Endothelial cell (in vitro differentiated cells): ENCODE measurements at places on chromosomes 11 and 22. TPM values are rescaled to one million over a fixed set of nuclear protein-coding genes. Genes with fewer than 3 reads are reported as not detected.
A peak's percentile ranks its signal among the peaks of the same experiment; 100 is the strongest.

DNA sequence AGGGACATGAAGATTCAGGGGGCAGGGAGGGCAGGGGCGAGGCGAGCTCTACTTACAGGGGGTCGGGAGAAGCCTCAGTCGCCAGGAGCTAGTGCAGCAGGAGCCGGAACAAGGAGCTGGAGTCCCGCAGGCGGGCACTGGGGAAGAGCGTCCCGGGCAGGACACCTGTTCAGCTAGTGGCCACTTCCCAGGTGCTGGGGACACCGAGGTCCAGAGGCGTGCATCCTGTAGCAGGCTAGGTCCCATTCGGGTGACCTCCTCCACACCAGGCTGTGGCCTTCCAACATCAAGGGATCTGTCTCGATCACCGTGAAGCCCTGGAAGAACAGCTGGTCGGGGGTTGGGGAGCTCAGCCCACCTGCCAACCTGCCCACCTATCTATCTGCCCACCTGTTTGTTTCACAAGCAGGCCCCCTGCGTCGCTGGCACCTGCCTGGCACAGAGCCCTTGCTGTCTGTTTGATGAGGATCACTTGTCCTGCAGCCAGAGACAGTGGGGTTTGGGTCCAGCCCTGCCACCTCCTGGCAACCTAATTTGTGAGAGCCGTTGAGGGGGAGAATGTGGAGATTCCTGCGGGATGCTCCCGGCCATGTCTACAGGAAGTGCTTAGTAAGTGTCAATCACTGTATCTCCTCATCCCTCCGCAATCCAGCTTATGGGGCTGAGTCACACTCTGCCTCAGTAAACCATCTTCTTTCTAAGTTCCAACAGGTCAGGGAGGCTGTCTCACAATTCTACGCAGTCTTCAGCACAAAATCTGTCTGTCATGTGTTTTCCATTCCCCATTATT lies 940.9 kb downstream of the BRD1 start:
- no peak for DNase-seq

DNA sequence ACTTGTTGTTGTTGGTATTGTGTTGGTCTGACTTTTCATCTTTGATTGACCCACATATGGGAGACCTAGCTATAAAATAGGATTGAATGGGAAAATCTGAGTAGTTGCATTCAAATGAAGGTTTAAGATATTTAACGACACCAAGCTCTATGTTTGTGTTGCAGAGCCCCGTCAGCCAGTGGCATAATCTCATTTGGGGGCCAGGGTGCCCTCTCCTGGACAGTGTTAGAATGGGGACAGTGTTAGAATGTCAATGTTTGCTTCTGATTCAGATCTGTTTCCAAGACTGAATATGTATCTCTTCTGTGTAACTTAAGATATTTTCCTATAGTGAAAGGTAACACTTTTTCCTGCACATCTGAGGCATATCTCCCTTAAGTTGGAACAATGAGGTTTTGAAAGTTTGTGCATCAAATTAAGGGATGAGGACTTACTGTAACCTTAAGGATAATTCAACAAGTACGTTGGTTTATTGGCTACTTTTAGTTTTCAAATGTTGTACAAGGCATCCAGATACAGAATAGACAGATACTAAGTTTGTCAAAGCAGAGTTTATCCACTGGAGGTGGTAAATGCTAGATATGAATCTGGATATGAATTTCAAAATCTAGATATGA lies 5.3 kb upstream of the OR52M1 start:
- DNase-seq = peak; percentile 59

GRCh38 chr11:2924381-2924780 lies 4.8 kb downstream of the PHLDA2 start:
- no peak for DNase-seq

Gene ANO3
- total RNA-seq = 0.36 TPM

Gene MDK
- 553 TPM for total RNA-seq

- no peak for DNase-seq
These were observed 265.7 kb upstream of the CTSC start for GRCh38 chr11:88603091-88603867.

DNA sequence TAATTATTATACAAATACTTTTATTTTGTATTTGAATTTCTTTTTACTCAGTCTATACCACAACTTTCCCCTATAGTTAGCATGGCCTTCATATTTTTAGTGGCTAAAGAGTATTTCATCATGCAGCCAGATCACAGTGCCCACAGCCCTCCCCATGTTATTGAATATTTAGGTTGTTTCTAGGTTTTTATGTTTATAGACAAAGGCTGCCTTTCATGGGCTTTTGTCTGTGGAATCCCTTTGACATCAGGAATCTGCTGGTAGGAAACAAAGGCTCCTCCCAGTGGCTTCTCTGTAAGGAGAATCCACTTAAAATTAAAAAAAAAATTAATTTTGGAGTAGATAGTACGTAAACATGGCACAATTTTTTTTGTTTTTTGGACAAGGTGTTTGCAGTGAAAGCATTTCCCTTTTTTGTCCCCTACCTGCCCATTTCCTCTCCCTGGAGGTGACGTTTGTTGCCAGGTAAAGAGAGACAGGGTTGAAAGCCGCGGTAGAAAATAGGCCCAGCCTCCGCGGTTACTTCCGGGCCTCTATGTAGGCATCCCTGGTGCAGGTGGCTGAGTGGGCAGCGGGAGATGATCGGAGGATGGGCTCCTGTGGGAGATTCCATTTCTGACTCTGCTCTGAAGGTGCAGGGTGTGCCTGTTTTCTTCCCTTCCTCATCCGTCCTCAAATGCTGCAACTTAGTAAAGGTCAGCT lies 82.2 kb upstream of the OR4B1 start:
- DNase-seq = no peak

Gene HYLS1
- 5.5 TPM for total RNA-seq

Gene ANGPTL5
- not detected for total RNA-seq
